ENCODE measurements at places on chromosomes 1 and 21.

- DNase-seq = no peak
These were observed 143.1 kb downstream of the IFI44 start for GRCh38 chr1:78792756-78793155.

GRCh38 chr1:25743164-25744139 lies 56.5 kb upstream of the SELENON start:
- no peak for DNase-seq

DNA sequence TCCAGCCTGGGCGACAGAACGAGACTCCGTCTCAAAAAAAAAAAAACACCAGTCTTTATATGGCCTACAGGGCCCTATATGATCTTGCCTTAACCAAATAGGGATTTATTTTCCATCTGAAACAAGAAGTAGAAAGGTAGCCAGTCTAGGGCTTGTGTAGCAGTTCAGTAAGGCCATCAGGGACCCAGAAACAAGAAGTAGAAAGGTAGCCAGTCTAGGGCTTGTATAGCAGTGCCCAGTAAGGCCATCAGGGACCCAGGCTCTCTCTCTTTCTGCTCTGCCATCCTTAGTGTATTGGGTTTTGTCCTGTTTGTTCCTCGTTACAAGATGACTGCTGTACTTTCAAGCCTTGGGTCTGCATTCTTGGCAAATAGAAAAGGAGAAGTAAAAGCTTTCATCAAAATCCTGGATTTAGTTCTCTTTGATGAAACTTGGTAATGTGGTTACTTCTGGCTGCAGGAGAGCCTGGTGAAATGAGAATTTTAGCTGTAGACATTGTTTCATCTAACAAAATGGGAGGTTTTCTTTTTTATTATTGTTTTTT lies 46.1 kb downstream of the PKN2 start:
- no peak for DNase-seq

- no peak for DNase-seq
These were observed 38.8 kb downstream of the DNASE2B start for GRCh38 chr1:84436876-84437655.

DNA sequence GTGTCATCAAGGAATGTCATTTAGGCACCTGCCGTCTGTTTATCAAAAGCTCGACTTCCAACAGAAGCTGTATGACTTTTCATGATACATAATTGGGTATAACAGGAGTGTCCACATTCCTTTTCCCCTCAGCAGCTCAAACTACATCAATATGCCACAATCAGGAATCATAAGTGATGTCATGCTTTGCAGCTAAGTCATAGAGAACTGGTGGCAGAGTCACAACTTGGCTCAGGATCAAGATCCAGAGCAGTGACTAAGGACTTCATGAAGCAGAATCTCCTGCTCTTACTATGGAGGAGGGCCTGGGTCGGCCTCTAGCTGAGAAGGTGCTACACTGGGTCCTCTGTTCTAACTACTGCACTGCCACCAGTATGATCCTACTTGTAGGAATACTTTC lies 36.5 kb upstream of the AGBL4 start:
- no peak for DNase-seq

DNA sequence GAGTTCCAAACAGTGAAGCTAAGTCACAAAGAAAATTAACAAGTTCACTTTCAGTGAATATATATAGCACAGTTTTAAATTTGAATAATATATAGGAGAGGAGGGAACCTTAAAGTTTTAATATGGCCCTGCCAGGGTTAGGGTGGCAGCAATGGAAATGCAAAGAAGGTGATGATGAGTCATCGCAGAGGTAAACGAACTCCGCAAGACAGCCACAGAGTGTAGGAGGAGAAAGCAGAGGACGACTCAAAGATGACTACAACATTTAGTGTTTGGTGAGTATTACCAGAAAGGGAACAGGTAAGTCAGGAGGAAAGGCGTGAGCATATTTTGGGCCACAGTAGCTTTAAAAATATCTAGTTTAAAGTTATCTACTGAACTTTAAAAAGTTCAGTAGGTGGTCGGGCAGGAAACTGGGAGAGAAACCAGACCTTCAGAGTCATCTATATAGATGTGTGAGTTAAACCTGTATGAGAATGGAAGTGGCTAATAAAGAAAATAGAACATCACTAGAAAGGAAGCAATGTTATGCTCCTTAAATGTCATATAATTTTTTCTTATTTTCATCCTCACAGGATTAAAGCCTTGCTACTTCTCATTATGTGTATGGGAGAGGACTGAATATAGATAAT lies 75.7 kb downstream of the UCHL5 start:
- peak; percentile 24 for DNase-seq

- DNase-seq = no peak
These were observed 1166.7 kb upstream of the B3GALT2 start for GRCh38 chr1:194353121-194353520.

GRCh38 chr1:218611916-218612585 lies 266.9 kb downstream of the TGFB2 start:
- DNase-seq = no peak

- no peak for DNase-seq
These were observed 1.9 kb upstream of the KAZN start for GRCh38 chr1:14596591-14596990.

DNA sequence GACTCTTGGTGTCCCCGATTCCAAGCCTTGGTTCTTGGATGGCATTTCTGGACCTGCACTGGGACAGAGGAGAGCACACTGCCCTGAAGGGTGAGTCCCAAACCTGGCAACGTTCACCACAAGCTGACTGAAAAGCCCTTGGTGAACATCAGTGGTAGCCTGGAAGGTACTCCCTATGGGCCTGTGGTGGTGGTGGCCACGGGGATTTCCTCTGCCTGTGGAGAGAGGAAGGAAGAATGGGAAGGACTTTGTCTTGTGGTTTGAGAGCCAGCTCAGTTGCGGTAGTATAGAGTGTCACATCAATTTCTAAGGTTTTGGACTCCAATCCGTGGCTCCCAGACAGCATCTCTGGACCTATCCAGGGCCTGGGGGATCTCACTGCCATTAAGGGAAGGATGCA lies 50.7 kb downstream of the DNAH14 start:
- no peak for DNase-seq

GRCh38 chr1:244269169-244269568 lies 182.5 kb downstream of the ADSS2 start:
- no peak for DNase-seq

GRCh38 chr1:61132645-61133334 lies 50.4 kb downstream of the NFIA start:
- DNase-seq = no peak

GRCh38 chr1:247906504-247907047 lies 11.2 kb downstream of the OR2W3 start:
- DNase-seq = peak; percentile 43

DNA sequence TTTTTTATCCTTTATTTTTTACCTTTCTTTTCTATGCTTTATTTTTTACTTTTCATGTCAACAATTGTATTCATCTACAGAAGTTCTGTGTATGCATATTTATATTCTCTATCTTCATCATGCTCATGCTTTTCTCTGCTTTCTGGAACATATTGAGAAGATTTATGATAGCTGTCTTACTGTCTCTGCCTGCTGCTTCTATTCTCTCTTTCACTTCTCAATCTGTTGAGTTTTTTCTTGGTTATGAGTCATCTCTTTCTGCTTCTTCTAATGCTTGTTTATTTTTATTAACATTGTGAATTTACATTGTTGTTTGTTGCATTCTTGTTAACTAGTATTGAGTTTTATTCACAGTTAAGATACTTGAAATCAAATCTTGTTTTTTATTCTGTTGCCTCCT lies 22.6 kb downstream of the F5 start:
- no peak for DNase-seq

GRCh38 chr1:183454377-183454776 lies 17.9 kb upstream of the SMG7 start:
- peak; percentile 34 for DNase-seq

GRCh38 chr1:157163273-157164127 lies 25.3 kb upstream of the ETV3 start:
- DNase-seq = peak; percentile 70

GRCh38 chr1:30311749-30312148 lies 411.6 kb downstream of the MATN1 start:
- no peak for DNase-seq

DNA sequence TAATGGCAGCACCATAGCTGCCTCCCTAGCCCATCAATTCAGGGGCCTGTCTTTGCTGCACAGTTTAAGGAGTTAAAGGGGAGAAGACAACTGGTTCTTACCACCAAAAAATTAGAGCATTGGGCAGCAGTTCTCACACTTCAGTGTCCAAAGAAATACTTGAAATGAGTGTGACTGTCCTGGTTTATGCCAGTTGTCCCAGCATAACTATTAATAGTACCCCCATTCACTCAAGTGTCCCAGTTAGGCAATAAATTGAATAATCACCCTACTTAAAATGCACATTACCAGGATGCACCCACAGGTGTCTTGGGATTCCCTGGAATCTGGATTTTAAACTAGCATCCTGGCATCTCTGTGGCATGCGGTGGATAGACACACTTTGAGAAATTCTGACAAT lies 51.1 kb downstream of the FAM163A start:
- no peak for DNase-seq

- no peak for DNase-seq
These were observed 48.9 kb downstream of the MEF2D start for GRCh38 chr1:156451505-156452160.

DNA sequence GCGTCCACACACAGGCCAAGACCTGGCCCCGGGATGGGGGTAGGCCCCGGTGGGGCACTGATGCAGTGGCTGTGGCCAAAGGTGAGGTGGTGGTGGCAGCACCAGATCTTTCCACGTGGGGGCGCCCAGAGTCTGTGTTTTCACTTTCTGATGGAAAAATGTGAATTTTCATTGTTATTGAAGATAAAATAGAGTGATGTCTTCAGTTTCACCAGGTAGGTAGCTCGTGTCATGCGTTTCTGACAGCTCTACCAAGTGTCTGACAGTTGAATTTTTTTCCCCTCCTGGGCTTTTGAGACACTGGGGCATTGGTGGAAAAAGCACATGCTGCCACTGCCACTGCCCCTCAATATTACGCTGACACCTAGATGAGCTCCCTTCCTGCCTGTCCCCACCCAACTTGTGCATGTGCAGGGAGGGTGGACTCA lies 40.0 kb upstream of the MAGOH start:
- DNase-seq = peak; percentile 76

GRCh38 chr1:19418503-19418971 lies 66.8 kb downstream of the CAPZB start:
- no peak for DNase-seq

DNA sequence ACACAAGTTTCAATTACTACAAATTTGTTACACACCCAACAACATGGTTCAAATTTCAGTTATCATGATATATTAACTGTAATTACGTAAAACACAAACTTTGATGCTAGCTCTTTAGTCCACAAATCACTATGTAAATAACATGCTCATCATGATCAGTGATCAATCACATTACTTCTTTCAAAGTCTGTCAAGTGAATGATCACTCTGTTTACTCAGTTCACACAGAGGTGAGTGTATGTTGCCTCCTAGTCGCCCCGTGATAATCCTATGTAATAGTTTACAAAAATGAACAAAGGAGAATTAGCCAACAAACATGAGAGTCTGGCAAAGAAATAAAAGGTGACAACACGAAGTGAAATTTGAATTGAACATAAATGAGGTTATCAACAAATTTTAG lies 14.3 kb downstream of the EDEM3 start:
- no peak for DNase-seq

DNA sequence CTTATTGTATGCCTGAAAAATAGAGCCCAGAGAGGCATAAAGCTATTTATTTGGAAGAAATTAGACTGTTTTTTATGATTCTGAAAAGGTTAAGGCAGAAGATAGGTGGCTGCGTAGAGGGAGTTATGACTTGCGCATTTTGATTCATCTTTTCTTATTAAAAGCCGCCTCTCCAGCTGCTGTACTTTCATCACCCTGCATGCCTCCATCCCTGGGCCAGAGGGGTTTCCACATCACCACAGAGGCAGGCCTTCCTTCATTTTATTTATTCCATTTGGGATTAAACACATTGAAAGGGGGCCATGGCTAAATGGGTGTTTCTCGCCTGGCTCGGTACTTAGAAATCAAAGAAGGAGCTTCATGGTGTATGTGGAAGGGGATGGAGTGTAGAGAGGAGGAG lies 14.6 kb upstream of the RGS8 start:
- DNase-seq = no peak

Measured in T47D (cell line).